CD8-positive, alpha-beta memory T cell (primary cell): ENCODE measurements at places on chromosomes 16 and 17.
A peak's percentile ranks its signal among the peaks of the same experiment; 100 is the strongest.

DNA sequence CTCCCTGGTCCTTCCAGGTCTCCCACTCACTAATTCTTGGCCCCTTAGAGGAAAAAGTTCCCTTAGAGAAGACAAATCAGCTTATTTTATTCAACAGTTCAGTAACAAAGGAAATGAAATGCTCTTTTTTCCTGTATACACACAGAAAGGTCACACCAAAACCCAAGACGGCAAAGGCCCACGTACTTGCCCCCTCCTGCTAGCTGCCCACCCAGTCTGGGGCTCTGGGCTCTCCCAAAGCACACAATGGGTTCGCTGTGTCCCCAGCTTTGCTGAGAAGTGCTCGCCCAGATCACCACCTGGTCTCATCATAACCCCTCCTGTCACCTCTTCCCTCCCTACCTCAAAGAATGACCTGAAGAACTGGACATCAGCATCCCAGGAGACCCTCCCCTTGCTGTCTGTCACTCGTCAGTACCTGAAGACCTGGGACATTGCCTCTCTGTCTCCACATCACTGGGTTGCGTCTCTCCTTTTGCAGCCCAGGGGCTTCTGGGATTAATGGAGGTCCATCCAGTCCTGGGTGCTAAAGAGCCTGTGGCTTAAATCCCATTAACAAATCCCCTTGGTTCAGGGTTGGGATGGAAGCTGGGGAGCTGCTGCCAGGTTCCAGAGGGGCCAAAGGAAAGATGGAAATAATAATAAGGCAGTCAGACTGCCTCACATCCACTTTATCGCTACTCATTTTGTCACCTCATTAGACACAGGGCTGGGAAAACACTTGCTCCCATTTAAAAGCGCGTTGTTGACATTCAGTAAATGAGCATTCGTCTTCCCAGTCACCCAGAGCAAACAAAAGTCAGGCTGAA is 3.3 kb downstream of the SLC6A4 start:
- no peak overlapping the region for H3K4me3 ChIP-seq
- H3K27me3 ChIP-seq, result peaks cover 35% of the 10 kb centered on the region
- no peak overlapping the region for H3K27ac ChIP-seq
- no peaks in the 10 kb centered on the region for H3K36me3 ChIP-seq

- no peaks in the 10 kb centered on the region for H3K36me3 ChIP-seq
- no peaks in the 10 kb centered on the region for H3K4me1 ChIP-seq
- H3K27me3 ChIP-seq, result no peaks in the 10 kb centered on the region
- no peak overlapping the region for H3K27ac ChIP-seq
These were observed 106.5 kb downstream of the CDH8 start for GRCh38 chr16:61929776-61930175.

DNA sequence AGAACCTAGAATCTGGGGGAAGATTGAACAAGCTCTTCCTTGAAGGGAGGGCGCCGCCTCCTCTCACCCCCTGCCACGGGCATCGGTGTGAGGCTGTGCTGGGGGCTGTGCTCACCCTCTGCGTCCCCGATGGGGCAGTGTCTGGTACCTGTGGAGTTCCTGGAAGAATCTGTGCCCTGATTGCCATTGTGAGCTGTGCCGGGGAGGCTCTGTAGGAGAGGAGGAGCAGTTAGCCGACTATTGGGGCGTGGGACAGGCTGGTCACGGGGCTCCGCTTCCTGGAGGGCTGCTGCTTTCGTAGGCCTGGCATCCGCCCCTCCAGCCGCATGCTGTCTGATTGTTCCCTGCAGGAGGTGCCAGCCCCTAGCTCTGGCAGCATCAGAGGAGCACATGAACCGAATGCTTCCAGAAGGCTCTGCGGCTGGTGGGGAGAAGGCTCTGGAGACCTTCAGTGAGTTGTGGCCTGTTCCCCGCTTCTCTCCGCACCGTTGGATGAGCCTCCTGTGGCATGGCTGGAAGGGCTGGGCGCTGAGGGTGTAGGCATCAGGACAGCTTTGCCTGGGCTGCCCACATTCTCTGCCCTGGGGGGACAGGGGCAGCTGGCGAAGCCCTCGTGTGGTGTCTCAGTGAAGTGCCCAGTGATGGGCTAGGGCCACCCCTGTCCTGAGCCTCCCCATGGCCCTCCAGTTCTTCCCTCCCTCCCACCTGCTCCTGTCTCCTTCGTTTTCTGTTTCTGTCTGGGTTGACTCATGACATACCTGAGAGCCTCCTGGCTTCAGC is 86.9 kb downstream of the SEC14L1 start:
- no peaks in the 10 kb centered on the region for H3K4me1 ChIP-seq
- no peak overlapping the region for H3K27ac ChIP-seq
- H3K4me3 ChIP-seq, result no peak overlapping the region

DNA sequence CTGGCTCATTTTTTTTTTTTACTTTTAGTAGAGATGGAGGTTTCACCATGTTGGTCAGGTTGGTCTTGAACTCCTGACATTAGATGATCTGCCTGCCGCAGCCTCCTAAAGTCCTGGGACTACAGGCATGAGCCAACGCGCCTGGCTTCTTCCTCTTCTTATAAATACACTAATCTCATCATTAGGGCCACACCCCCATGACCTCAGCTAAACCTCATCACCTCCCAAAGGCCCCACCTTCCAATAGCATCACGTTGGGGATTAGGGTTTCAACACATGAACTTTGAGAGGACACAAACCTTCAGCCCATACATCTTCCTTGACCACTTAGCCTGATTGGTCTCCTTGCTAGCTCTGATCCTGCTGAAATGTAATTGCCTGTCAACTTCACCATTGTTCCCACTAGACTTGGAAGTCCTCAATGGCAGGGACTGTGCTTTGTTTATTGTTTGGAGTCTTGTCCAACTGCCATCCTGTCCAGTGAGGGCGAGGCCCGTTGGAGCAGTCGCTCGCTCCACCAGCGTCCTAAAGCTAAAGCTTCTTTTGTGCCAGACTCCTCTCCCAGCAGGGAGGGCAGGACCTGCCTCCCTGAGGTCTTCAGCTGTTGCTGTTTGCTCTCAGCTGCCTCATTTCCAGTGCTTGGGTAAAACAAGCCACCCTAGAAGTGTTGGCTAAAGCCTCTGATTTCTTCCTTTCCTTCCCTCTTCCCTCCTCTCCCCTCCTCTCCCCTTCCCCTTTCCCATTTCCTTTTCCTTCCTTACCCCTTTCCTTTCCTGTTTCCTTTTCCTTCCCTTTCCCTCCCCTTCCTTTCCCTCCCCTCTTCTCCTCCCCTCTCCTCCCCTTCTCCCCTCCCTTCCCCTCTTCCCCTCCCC is 85.3 kb downstream of the HAPSTR1 start:
- H3K36me3 ChIP-seq, result no peaks in the 10 kb centered on the region
- H3K4me1 ChIP-seq, result no peaks in the 10 kb centered on the region
- H3K27ac ChIP-seq, result no peak overlapping the region
- H3K27me3 ChIP-seq, result no peaks in the 10 kb centered on the region

- no peak for DNase-seq
- H3K36me3 ChIP-seq, result no peaks in the 10 kb centered on the region
- H3K4me3 ChIP-seq, result no peak overlapping the region
These were observed 29.7 kb downstream of the SLC5A11 start for GRCh38 chr16:24875466-24875865.

DNA sequence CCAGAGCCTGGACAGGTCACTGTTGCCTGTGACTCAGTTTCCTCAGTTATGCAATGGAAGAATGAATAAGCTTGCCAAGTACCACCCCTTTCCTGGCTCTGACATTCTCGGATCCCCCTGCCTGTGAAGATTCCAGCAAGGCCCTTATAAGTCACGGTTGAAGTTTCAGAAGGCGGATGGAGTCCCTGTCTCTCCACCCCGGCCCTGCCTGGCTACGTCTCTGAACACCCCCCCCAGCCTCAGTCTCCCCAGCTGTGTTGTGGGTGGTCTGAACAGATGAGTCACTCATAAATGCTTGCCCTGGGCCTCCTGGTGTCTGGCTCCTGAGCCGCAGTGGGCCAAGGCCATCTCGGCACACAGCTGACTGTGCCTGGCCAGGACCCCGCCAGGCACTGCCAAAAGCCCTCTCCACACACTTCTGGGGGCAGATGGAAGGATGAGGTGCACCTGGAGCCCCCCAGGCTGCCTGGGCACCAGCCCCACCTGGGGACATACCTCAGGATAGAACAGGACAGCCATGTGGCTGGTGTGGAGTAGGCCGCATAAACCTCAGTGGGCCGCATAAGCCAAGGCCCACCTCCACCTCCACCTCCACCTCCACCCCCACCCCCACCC is 15.4 kb downstream of the VASN start:
- no peak overlapping the region for H3K4me3 ChIP-seq
- no peak overlapping the region for H3K27ac ChIP-seq
- peaks cover 31% of the 10 kb centered on the region for H3K36me3 ChIP-seq
- H3K27me3 ChIP-seq, result no peaks in the 10 kb centered on the region
- H3K4me1 ChIP-seq, result no peaks in the 10 kb centered on the region
- no peak for DNase-seq

GRCh38 chr17:72984926-72985325 is 107.6 kb downstream of the SLC39A11 start:
- no peaks in the 10 kb centered on the region for H3K4me1 ChIP-seq
- H3K36me3 ChIP-seq, result no peaks in the 10 kb centered on the region
- no peak for DNase-seq
- H3K27ac ChIP-seq, result no peak overlapping the region
- H3K27me3 ChIP-seq, result no peaks in the 10 kb centered on the region
- no peak overlapping the region for H3K4me3 ChIP-seq

DNA sequence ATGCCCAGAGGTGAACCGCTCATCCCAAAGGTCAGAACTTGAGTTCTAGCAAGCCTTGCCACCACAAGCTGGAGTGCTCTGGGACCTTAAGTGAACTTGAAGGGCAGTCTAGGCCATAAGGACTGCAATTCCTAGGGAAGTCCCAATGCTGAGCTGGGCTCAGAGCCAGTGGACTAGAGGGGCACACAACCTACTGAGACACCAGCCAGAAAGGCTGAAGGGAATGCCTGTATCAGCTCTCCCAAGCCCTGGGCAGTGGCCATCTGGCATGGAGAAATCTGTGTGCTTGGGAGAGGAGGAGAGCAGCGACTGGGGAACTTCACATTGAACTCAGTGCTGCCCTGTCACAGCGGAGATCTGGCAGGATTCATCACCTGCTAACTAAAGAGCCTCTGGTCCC is 201.3 kb downstream of the CEP112 start:
- H3K36me3 ChIP-seq, result no peaks in the 10 kb centered on the region
- no peak for DNase-seq
- no peaks in the 10 kb centered on the region for H3K4me1 ChIP-seq

DNA sequence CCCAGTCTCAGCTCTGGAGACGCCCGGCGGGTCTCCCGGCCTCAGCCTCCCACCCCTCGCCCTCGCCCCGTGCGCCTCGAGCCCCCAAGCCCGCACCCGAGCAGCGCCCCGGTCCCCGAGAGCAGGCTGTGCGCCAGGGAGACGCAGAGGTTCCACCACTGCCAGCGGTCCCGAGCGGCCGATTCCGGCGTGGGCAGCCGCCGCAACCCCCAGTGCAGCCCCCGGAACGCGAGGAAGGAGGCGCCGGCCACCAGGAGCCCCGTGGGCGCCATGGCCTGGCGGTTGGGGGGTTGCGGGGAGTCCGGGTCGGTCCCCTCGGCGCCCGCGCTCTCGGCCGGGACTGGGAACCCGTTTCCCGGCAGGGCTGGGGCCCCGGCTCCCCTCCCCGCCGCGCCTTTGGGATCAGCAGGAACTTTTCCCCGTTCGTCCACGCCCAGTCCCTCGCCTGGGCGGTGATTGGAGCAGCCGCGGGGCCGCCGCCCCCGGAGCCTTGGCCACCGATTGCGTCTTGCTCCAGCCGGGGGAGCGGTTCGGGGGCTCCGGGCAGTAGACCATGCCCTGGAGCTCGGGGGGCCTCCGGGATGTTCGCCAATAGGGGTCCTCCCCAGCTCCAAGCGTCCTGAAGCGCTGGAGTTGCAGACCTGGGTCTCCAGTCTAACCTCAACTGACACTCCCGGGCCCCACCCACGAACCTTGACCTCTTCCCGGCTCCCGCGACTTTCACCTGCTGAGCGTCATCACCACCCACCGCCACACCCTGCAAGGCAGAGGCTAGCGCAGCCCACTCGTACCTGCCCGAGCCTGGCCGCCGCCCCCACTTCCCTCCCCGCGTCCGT is at the start of gene TLCD2:
Gene TLCD2 (minus strand): TSS at position 407 of the 836 bp plus-strand sequence. CDS start 135 bp downstream, at position 272.
- peaks cover 10% of the 10 kb centered on the region for H3K4me1 ChIP-seq
- no peaks in the 10 kb centered on the region for H3K36me3 ChIP-seq
- peak; percentile 27 for DNase-seq

DNA sequence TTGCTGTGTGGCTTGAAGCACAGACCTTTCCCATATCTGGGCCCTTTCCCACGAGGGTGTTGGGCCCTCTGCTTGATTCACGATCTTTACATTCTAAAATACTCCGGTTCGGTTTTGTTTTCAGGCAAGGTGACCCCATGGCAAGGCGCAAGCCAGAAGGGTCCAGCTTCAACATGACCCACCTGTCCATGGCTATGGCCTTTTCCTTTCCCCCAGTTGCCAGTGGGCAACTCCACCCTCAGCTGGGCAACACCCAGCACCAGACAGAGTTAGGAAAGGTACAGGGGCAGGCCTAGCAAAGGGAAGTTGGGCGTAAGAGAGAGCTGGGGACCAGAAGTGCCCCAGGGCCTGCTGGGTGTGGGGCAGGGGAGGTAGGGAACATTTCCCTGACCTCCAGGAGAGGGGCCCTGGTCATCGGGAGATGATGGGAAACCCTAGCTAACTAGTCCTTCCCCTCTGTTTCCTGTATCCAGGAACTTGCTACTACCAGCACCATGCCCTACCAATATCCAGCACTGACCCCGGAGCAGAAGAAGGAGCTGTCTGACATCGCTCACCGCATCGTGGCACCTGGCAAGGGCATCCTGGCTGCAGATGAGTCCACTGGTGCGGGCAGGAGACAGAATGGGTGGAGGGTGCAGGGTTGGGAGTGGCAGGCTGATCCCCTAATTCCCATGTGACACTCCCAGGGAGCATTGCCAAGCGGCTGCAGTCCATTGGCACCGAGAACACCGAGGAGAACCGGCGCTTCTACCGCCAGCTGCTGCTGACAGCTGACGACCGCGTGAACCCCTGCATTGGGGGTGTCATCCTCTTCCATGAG is 1.4 kb downstream of the ALDOA start:
- no peak for DNase-seq
- H3K27me3 ChIP-seq, result no peaks in the 10 kb centered on the region
- H3K4me1 ChIP-seq, result peaks cover 45% of the 10 kb centered on the region
- H3K36me3 ChIP-seq, result peaks cover 50% of the 10 kb centered on the region
- H3K4me3 ChIP-seq, result peak overlapping the region; percentile 85
- H3K27ac ChIP-seq, result peak overlapping the region; percentile 91

- no peaks in the 10 kb centered on the region for H3K27me3 ChIP-seq
- peak overlapping the region; percentile 60 for H3K4me3 ChIP-seq
- peak; percentile 50 for DNase-seq
- no peaks in the 10 kb centered on the region for H3K36me3 ChIP-seq
- H3K4me1 ChIP-seq, result peaks cover 11% of the 10 kb centered on the region
- H3K27ac ChIP-seq, result no peak overlapping the region
These were observed 25.7 kb downstream of the MRC2 start for GRCh38 chr17:62653002-62653825.

GRCh38 chr17:63929860-63930766 is 2.0 kb downstream of the CD79B start:
- H3K27ac ChIP-seq, result no peak overlapping the region
- H3K4me3 ChIP-seq, result no peak overlapping the region
- no peaks in the 10 kb centered on the region for H3K27me3 ChIP-seq
- H3K36me3 ChIP-seq, result no peaks in the 10 kb centered on the region
